ENCODE measurements at places on chromosomes 2 and 18. TPM values are rescaled to one million over a fixed set of nuclear protein-coding genes. Genes with fewer than 3 reads are reported as not detected.

DNA sequence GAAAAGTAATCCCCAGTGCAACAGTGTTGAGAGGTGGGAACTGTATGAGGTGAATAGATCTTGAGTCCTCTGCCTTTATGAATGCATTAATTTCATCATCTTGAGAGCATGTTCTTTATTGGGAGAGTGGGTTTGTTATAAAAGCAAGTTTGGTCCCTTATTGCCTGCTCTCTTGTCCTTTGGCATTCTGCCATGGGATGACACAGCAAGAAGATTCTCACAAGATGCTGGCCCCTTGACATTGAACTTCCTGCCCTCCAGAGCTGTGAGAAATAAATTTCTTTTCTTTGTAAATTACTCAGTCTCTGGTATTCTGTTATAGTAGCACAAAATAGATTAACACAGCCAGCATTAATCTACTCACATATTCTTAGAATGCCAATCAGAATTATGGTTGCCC is 108.6 kb downstream of the EHBP1 start:
- H3K27me3 ChIP-seq, result no peaks in the 10 kb centered on the region
- peaks cover 33% of the 10 kb centered on the region for H3K4me1 ChIP-seq
- no peaks in the 10 kb centered on the region for H3K36me3 ChIP-seq
- no peak overlapping the region for H3K4me3 ChIP-seq
- peak overlapping the region; percentile 27 for H3K27ac ChIP-seq
- peak; percentile 77 for DNase-seq

Gene KYNU
- under 0.01 TPM for total RNA-seq

Gene SGO2
- 6.2 TPM for total RNA-seq

GRCh38 chr18:61019338-61020301 is 313.6 kb upstream of the CDH20 start:
- no peak overlapping the region for H3K27ac ChIP-seq
- no peak overlapping the region for H3K4me3 ChIP-seq
- no peak for DNase-seq
- no peaks in the 10 kb centered on the region for H3K27me3 ChIP-seq
- no peaks in the 10 kb centered on the region for H3K36me3 ChIP-seq

Gene ZC3H6
- 3.3 TPM for total RNA-seq

DNA sequence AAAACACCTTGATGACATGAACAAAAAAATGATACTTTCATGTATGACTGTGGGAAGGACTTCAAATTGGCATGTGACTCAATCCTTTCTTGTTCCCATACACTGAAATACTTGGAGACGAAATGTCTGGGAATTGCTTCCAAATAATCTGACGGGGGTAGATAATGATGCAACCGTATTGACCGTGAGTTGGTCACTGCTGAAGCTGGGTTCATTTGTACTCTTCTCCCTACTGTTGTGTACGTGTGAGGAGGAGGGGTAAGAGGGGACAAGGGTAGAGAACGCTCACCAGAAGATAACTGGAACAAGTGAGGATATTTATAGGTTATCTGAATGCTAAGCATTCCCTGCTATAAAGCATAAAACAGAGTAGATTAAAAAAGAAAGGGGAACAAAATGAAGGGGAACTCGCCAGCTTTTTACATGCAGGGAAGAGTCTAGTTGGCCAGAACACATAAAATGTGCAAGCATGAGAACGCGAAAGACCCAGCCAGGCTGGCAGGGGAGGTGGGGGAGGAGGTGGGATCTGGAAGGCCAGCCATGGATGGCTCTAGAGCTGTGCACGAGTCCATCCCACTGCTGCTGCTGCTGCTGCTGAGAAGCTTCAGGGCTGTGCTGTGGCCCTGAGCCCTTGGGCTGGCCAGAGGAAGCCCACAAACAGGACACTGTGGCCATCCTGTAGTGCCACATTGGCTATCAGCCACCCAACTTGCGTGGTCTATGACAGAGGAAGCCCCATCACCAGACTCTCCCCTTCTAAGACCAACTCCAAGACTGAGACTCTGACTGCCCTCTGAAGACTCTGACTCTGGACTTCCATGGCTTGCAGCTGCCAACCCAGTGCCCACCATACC is 15.2 kb upstream of the CETN1 start:
- no peak overlapping the region for H3K4me3 ChIP-seq
- H3K36me3 ChIP-seq, result no peaks in the 10 kb centered on the region
- H3K4me1 ChIP-seq, result no peaks in the 10 kb centered on the region
- H3K27ac ChIP-seq, result no peak overlapping the region
- DNase-seq, result peak; percentile 49

GRCh38 chr2:239827523-239827890 is 197.6 kb downstream of the NDUFA10 start:
- H3K4me1 ChIP-seq, result no peaks in the 10 kb centered on the region
- no peak for DNase-seq
- no peaks in the 10 kb centered on the region for H3K36me3 ChIP-seq
- no peaks in the 10 kb centered on the region for H3K27me3 ChIP-seq
- H3K4me3 ChIP-seq, result no peak overlapping the region

Gene GAD1
- 0.13 TPM for total RNA-seq

Gene CAPN14
- total RNA-seq, result not detected

DNA sequence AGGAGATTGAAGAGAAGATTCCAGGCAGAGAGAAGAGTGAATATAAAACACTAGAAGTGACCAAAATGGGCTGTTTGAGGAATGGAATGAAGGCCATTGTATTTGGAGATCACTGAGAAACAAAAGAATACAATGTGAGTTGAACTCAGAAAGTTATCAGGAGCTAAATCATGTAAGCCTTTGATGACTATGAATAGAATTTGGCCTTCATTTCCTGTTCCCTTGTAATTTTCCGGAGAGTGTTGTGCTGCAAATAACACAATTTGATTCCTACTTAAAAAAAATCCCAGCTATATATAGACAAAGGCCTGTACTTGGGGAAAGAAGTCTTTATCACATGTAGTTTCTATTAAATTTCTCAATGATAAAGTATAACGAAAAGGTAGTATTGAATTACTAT is 33.7 kb upstream of the KYNU start:
- no peak overlapping the region for H3K27ac ChIP-seq
- DNase-seq, result no peak
- no peaks in the 10 kb centered on the region for H3K27me3 ChIP-seq
- H3K36me3 ChIP-seq, result no peaks in the 10 kb centered on the region
- H3K4me1 ChIP-seq, result no peaks in the 10 kb centered on the region

DNA sequence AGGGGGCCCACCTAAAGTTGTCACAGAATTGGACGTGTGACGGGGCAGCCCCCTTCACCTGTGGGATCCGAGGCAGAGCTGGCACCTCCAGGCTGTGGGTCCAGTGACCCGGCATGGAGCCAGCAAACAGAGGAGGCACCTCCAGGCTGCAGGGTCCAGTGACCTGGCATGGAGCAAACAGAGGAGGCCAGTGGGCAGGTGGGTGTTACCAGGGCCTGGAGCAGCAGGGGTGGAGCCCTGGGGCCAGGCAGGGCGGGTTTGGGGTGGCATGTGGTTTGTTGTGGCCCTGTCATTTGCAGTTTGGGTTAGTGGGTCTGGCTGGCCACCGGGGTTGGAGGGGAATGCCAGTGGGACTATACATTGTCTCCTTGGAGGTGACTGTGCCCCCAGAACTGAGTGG is 68.2 kb downstream of the HPCAL1 start:
- no peak for DNase-seq
- no peaks in the 10 kb centered on the region for H3K27me3 ChIP-seq
- H3K4me3 ChIP-seq, result no peak overlapping the region

GRCh38 chr2:126674075-126674744 is 18.3 kb downstream of the GYPC start:
- no peaks in the 10 kb centered on the region for H3K27me3 ChIP-seq
- H3K36me3 ChIP-seq, result no peaks in the 10 kb centered on the region

DNA sequence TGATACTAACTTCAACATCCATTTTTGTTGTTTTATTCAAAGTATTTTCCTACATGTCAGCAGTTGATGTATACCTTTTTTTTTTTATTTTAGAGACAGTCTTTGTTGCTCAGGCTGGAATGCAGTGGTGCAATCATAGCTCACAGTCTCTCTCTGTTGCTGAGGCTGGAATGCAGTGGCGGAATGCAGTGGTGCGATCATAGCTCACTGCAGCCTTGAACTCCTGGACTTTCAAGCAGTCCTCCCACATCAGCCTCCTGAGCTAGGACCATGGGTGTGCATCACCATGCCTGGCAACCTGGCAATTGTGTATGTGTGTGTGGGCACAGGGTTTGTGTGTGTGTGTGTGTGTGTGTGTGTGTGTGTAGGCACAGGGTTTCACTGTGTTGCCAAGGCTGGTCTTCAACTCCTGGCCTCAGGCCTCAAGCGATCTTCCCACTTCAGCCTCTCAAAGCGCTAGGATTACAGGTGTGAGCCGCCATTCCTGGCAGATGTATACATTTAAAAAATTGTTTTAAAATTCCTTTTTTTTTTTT is 24.8 kb downstream of the SANBR start:
- no peak overlapping the region for H3K27ac ChIP-seq
- H3K4me1 ChIP-seq, result no peaks in the 10 kb centered on the region
- H3K27me3 ChIP-seq, result no peaks in the 10 kb centered on the region
- DNase-seq, result peak; percentile 12

DNA sequence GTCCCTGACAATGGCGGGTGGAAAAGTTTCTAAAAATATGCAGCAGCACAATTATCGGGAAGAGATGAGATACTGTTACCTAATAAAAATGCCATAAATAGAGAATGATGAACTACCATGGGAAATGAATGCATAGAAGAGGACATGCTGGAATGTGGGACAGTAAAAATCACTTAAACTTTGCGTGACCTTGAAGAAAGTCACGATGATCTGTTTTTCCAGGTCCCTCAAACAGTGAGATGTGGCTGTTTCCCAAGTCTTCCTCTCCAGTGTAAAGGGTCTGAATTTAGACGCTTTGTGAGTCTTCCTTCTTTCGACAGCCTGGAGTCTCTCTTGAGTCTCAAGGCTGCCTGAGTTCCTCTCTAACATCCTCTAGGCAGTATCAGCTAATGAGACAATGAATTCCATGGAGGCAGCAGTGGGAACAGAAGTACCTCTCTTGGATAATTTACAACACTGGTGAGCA is 1.4 kb downstream of the CLUL1 start:
- DNase-seq, result no peak
- H3K4me3 ChIP-seq, result no peak overlapping the region
- no peak overlapping the region for H3K27ac ChIP-seq
- H3K36me3 ChIP-seq, result no peaks in the 10 kb centered on the region

Gene PSD4
- total RNA-seq, result 6.1 TPM

Gene TLX2
- not detected for total RNA-seq

DNA sequence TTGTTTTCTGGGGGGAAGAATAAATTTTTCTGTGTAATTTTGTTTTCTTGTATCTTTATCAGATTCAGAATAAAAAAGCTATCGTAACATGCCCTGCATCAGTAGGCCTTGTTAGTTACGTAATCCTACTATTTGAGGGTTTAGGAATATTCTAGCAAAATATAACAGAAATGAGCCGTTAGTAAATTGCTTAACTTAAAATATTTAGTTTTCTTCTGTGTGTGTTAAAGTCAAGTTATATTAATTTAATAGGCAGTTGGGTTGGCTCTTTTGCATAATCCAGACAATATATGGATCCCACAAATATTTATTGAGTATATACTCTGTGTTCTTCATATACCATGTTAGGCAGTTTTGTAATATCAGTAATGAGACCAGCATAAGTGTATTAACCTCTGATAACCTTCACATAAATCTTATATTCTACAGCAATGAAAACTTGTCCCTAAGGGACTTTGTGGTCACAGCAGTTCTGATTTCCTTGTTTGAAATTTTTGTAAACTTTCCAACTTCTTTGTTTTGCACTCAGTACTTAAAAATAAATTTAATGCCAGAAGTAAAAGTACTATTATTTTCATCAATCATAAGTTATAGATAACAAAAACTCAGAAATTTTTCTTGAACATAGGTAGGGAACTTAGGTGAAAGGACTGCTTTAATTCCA is 151.9 kb downstream of the FMNL2 start:
- H3K36me3 ChIP-seq, result no peaks in the 10 kb centered on the region
- H3K4me3 ChIP-seq, result no peak overlapping the region
- 0 out of 2 replicates have a peak, but pooled peaks cover 6% of the 10 kb centered on the region for H3K4me1 ChIP-seq
- H3K27ac ChIP-seq, result no peak overlapping the region
- DNase-seq, result no peak

Gene PTH2R
- not detected for total RNA-seq

DNA sequence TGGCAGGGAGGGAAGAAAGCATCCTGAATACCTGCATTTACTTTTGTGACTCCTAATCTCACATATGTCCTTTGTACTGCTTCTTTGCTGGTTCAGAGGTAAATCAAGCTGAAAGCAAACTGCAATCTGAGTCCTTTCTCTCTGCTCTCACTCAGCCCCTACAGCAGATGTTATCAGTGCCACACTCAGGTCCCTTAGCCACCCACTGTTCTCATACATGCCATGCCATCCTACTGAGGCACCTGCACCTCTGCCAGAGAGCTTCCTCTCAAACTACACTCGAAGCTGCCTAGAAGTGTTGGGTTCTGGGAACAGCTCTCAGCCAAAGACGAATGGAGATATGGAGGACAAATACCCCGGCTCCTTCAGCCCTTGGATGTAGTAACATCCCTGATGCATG is 244.5 kb downstream of the TXNL1 start:
- no peak overlapping the region for H3K4me3 ChIP-seq
- no peaks in the 10 kb centered on the region for H3K36me3 ChIP-seq
- H3K27ac ChIP-seq, result no peak overlapping the region
- H3K27me3 ChIP-seq, result no peaks in the 10 kb centered on the region
- H3K4me1 ChIP-seq, result no peaks in the 10 kb centered on the region

Gene GPR155
- total RNA-seq, result 3.4 TPM

DNA sequence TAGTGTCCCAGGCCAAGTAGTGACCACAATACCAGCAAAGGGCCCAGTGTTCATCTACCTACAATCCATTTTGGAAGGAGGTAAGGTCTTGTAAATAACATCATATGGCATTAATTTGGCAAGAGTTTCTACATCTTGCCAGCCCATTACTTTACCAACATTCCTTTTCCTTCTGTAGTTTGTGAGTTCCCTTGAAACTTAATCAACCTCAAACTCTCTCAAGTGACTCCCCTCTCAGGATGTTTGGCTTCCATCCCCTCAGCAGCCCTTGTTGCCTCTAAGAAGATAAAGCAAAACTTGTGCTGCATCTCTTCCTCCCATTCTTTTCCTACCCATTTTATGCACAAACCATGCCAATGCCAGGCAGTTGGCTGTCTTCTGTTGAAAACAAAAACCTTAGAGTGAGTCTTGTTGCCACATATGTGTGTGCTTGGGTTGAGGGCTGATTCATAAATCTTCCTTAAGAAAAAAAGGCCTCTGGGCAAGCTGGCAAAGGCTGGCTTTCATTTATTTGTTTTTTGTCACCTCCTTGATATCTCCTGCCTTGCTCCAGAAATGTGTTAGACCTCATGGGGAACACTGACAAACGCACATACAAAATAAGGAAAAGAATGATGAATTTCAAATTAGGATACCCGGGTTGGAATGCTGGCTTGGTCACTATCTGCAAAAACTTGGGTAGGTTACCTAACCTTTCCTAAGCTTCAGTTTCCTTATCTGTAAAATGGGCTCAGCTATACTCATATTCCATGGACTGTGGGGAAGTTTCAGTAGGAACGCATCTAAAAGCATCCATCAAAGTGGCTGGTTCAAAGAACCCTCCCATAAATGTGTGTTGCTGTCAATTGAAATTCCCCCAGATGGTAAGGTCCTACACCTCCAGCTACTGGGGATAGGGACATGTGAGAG is 29.4 kb upstream of the ST3GAL5 start:
- no peak overlapping the region for H3K4me3 ChIP-seq
- H3K4me1 ChIP-seq, result peaks cover 17% of the 10 kb centered on the region
- DNase-seq, result no peak
- no peaks in the 10 kb centered on the region for H3K27me3 ChIP-seq

GRCh38 chr2:150178591-150178990 is 308.9 kb downstream of the RND3 start:
- no peaks in the 10 kb centered on the region for H3K4me1 ChIP-seq
- H3K27me3 ChIP-seq, result no peaks in the 10 kb centered on the region
- no peak for DNase-seq
- no peak overlapping the region for H3K4me3 ChIP-seq
- H3K27ac ChIP-seq, result no peak overlapping the region
